Fibroblast of the aortic adventitia (primary cell): ENCODE measurements at places on chromosomes 7 and 10. TPM values are rescaled to one million over a fixed set of nuclear protein-coding genes. Genes with fewer than 3 reads are reported as not detected.

Gene HPSE2
- not detected in 2 replicates for total RNA-seq

Gene UBE3C
- 56.6 and 81.3 TPM in 2 replicates for total RNA-seq

Gene COL1A2
- 4,453 and 32,213 TPM in 2 replicates for total RNA-seq

Gene COL28A1
- total RNA-seq = 0.09 TPM in 1 of 2 replicates, not detected in the other

Gene SRRM3
- 0.18 and 1.3 TPM in 2 replicates for total RNA-seq

Gene ANKRD30A
- total RNA-seq = not detected in 2 replicates

Gene SDK1
- 0.27 TPM in 1 of 2 replicates, not detected in the other for total RNA-seq
